B cell (primary cell): ENCODE measurements at places on chromosomes 11 and 22. TPM values are rescaled to one million over a fixed set of nuclear protein-coding genes. Genes with fewer than 3 reads are reported as not detected.

GRCh38 chr11:71425860-71426259, 22.3 kb downstream of the DHCR7 start:
- H3K4me1 ChIP-seq, result peaks cover 21% of the 10 kb centered on the region
- no peaks in the 10 kb centered on the region for H3K27me3 ChIP-seq
- H3K36me3 ChIP-seq, result no peaks in the 10 kb centered on the region

Gene ARHGEF17
- total RNA-seq, result 0.02 and 0.05 TPM in 2 replicates

GRCh38 chr11:1757861-1758610, 5.7 kb downstream of the CTSD start:
- H3K4me1 ChIP-seq, result peaks cover 37% of the 10 kb centered on the region
- no peaks in the 10 kb centered on the region for H3K36me3 ChIP-seq
- DNase-seq, result no peak
- no peaks in the 10 kb centered on the region for H3K27me3 ChIP-seq

- H3K36me3 ChIP-seq, result no peaks in the 10 kb centered on the region
- DNase-seq, result no peak
- no peaks in the 10 kb centered on the region for H3K4me1 ChIP-seq
Measured at GRCh38 chr11:115720602-115721245, 216.5 kb upstream of the CADM1 start.

Gene PVALB
- not detected in 2 replicates for total RNA-seq

Gene EMID1
- total RNA-seq, result not detected in 2 replicates

GRCh38 chr22:41844036-41844435, 11.1 kb downstream of the SREBF2 start:
- H3K27ac ChIP-seq, result peak overlapping the region; percentile 30
- H3K4me3 ChIP-seq, result no peak overlapping the region
- peak; percentile 48 for DNase-seq

DNA sequence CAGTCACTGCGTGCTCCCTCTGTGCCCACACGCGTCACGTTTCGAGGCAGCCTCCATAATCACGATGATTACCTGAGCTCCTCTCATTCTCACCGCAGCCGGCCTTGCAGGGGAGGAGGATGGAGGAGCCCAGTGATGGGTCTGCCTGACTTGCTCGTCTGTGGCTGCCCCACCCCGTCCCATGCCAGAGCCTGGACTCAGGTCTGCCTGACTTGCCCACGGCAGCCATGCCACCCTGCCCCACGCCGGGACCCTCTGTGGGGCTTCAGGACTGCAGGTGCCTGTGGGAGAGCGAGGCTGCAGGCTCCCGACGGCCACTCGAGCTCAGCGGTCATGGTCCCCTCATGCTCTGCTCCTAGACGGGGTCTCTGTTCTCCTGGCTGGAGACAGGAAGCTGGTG, 1025.1 kb downstream of the BRD1 start:
- H3K4me1 ChIP-seq, result no peaks in the 10 kb centered on the region
- no peak for DNase-seq
- no peak overlapping the region for H3K4me3 ChIP-seq
- no peaks in the 10 kb centered on the region for H3K36me3 ChIP-seq
- H3K27me3 ChIP-seq, result no peaks in the 10 kb centered on the region

Gene PLEKHA7
- 8.2 and 10.1 TPM in 2 replicates for total RNA-seq

DNA sequence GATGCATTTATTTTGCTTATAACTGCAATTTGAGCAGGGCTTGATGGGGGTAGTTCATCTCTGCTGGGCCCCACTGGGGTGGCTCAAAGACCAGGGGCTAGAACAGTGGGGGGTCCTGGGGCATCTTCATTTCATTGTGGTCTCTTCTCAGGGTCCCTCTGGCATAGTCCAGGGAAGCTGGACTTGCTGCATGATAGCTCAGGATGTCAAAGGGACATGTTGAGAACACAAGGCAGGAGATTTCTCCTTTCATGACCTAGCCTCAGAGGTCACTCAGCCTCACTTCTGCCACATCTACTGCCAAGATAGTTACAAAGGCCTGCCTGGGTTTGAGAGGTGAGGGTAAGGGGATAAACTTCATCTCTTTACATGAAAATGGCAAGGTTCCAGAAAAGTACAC, 89.5 kb downstream of the CWC15 start:
- H3K4me3 ChIP-seq, result no peak overlapping the region
- no peak for DNase-seq
- no peak overlapping the region for H3K27ac ChIP-seq
- H3K27me3 ChIP-seq, result no peaks in the 10 kb centered on the region

DNA sequence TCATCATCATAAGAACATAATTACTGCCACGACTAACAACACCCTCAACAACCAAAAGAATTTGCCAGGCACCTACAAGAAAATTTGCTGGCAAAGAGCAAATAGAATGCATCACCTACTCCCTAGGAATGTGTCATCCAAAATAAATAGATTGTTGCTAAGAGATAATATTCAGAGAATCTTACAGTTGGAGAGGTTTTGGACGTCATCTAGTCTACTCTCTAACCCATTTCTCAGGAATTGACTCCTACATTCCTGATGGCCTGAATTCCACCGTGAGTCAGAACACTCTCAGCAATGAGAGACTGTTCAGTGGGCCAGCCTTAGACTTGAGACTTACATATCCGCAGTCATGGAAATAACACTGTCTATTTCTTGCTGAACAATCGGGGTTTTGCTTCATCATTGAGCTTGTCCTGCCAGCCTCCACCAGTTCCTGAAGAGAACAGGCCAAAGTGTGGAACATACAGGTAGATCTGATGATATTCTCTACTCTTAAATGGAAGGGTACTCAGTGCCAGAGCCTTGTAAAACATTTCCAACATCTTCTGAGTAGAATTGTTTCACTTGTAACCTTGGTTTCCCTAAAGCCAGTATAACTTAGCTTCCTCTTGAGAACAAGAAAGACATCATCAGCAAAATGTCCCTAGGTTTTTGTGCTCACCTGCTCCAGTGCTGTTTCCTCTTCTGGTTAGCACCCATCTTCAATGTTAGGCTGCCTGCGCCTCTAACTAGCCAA, 8.3 kb downstream of the KIRREL3 start:
- H3K36me3 ChIP-seq, result no peaks in the 10 kb centered on the region
- H3K4me3 ChIP-seq, result no peak overlapping the region
- no peak overlapping the region for H3K27ac ChIP-seq
- no peaks in the 10 kb centered on the region for H3K4me1 ChIP-seq
- no peak for DNase-seq

Gene SIAE
- 3.6 and 5.1 TPM in 2 replicates for total RNA-seq

DNA sequence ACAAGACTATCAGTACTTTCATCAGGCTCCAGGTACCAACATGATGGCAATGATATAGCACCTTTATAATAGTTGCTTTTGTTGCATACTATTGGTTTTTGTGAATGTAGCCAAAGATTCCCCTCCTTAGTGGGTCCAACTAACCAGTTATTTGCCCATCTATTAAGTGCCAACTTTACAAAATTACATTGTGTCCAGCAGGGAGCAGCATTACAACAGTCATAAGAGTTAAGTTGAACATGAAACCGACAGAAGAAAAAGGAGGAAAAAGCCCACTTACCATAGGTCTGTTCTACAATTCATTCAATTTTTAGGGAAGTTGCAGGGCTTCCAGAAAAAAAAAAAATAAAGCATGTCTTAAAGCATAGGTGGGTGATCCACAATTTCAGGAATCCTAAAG, 21.6 kb downstream of the IMMP1L start:
- H3K27me3 ChIP-seq, result no peaks in the 10 kb centered on the region
- H3K4me3 ChIP-seq, result no peak overlapping the region
- no peaks in the 10 kb centered on the region for H3K4me1 ChIP-seq
- peak; percentile 36 for DNase-seq

DNA sequence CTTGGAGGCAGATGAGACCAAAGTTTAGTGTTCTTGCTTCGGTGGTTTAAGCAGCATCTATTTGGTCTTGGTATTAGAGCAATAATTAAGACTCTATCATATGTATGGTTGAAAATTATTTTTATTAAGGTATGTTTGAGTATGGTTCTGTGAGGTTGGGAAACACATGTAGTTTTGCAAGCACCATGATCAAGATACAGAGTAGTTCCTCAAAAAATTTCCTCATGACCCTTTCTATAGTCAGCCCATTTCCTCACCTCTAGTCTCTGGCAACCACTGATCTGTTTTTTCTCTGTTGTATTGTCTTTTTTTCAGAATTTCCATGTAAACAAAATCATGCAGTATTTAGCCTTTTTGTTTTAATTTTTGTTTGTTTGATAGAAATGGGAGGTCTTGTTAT, 18.4 kb downstream of the MTMR3 start:
- no peak overlapping the region for H3K27ac ChIP-seq
- no peaks in the 10 kb centered on the region for H3K36me3 ChIP-seq
- no peak overlapping the region for H3K4me3 ChIP-seq
- no peak for DNase-seq
- H3K27me3 ChIP-seq, result no peaks in the 10 kb centered on the region
- peaks cover 5% of the 10 kb centered on the region for H3K4me1 ChIP-seq

Gene CBX6
- 55.1 and 57.6 TPM in 2 replicates for total RNA-seq

DNA sequence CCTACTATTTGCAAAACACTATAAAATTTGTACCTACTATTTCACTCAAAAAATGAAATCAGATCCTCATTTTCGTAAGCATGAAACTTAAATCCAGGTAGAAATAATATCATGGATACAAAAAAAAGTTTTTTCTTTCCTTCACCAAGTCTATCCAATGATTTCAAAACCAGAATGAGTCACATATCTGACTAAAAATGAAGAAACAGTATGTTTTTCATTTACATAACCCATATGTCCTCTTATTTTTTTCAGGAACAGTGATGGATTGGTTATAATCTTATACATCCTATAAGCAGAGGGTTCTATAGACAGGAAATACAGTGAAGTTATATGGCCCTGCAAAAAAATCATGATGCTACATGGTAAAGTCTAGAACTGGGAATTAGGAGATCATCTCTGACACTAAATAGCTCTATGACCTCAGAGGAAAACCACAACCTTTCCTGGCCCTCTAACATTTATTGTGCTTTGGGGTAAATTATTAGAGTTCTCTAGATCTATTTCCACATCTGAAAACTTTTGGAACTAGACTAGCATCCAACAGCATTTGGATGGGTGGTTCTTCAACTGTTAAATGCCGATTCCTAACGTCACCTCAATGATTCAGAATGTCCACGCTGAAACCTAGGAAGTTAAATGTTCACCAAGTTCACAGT, 10.9 kb downstream of the MTMR2 start:
- H3K4me1 ChIP-seq, result no peaks in the 10 kb centered on the region
- H3K27ac ChIP-seq, result no peak overlapping the region
- no peak for DNase-seq

Gene KLHL35
- 0.39 and 0.59 TPM in 2 replicates for total RNA-seq

GRCh38 chr11:92550411-92550810, 325.8 kb downstream of the FAT3 start:
- no peaks in the 10 kb centered on the region for H3K36me3 ChIP-seq
- no peaks in the 10 kb centered on the region for H3K27me3 ChIP-seq
- no peak overlapping the region for H3K27ac ChIP-seq
- H3K4me3 ChIP-seq, result no peak overlapping the region
- H3K4me1 ChIP-seq, result no peaks in the 10 kb centered on the region

DNA sequence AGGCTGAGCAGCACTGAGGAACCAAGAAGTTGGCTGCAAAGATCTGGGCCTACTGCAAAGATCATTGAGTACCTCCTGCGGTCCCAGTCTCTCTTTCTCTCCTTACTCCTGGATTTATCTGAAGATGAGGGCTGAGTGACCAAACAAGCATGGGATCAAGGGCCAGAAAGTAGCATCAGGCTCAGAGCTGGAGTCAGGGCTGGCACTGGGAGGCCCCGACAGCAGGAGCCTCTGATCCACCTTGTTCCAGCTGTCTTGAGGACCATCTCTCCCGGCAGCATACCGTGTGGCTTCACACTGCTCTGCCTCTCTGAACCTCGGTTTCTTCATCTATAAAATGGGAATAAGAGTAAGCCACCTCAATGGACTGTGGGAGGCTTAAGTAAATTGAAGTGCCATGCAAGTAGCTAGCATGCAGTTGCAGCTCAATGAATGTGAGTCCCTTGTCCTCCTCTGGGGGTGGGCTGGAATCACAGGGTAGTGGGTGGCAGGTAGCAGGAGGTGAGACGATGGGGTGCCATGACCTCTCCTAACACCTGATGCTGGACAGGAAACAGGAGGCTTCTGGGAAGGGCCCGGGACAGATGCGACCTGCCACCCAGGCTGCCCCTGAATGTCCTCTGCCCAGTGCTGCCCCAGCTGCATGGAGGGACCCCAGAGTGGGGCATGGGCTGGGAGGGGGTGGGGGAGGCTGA, 52.5 kb upstream of the PRDM11 start:
- peaks cover 28% of the 10 kb centered on the region for H3K4me1 ChIP-seq
- no peak for DNase-seq
- H3K27me3 ChIP-seq, result peaks cover 10% of the 10 kb centered on the region
- no peaks in the 10 kb centered on the region for H3K36me3 ChIP-seq

Gene TTC28
- total RNA-seq, result 5.2 and 7.3 TPM in 2 replicates

DNA sequence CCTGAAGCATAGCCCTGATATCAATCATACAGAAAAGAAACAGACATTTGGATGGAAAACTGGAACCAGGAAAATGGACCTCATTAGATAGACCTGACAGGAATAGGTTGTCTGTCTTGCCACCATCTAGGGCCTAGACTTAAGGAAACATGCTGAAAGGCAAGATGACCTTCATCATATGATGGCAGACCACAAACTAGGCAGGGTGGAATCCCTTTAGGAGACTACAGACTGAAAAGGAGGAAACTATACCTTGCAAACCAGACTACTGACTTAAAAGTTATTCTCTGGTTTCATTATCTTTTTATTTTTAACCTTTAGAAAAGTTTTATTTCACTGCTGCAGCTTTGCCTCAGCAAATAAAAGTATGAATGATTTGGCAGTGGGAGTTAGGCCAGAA, 20.3 kb downstream of the SBF2 start:
- no peaks in the 10 kb centered on the region for H3K27me3 ChIP-seq
- H3K4me3 ChIP-seq, result no peak overlapping the region
- H3K36me3 ChIP-seq, result no peaks in the 10 kb centered on the region
- DNase-seq, result no peak
- H3K4me1 ChIP-seq, result peaks cover 4% of the 10 kb centered on the region
- H3K27ac ChIP-seq, result no peak overlapping the region

Gene FAM227A
- 0.57 and 1.1 TPM in 2 replicates for total RNA-seq

Gene ADM
- 5.6 and 10.4 TPM in 2 replicates for total RNA-seq

GRCh38 chr11:76839311-76839710, 21.4 kb upstream of the ACER3 start:
- H3K27me3 ChIP-seq, result no peaks in the 10 kb centered on the region
- no peaks in the 10 kb centered on the region for H3K36me3 ChIP-seq
- no peak overlapping the region for H3K4me3 ChIP-seq
- no peak overlapping the region for H3K27ac ChIP-seq
- no peaks in the 10 kb centered on the region for H3K4me1 ChIP-seq
- no peak for DNase-seq

GRCh38 chr22:45208993-45209838, 31.5 kb downstream of the KIAA0930 start:
- peaks cover 44% of the 10 kb centered on the region for H3K36me3 ChIP-seq
- no peak overlapping the region for H3K4me3 ChIP-seq
- no peak overlapping the region for H3K27ac ChIP-seq

GRCh38 chr11:83571302-83571701, 285.1 kb upstream of the CCDC90B start:
- H3K27ac ChIP-seq, result no peak overlapping the region
- no peak for DNase-seq
- no peaks in the 10 kb centered on the region for H3K36me3 ChIP-seq

GRCh38 chr11:117972629-117973502, 13.3 kb upstream of the IL10RA start:
- no peak for DNase-seq
- no peaks in the 10 kb centered on the region for H3K36me3 ChIP-seq
- H3K4me3 ChIP-seq, result no peak overlapping the region
- H3K27me3 ChIP-seq, result no peaks in the 10 kb centered on the region
- no peak overlapping the region for H3K27ac ChIP-seq
- peaks cover 20% of the 10 kb centered on the region for H3K4me1 ChIP-seq

GRCh38 chr22:42427167-42427566, 5.0 kb downstream of the NFAM1 start:
- peaks cover 4% of the 10 kb centered on the region for H3K4me1 ChIP-seq
- H3K36me3 ChIP-seq, result no peaks in the 10 kb centered on the region
- no peak overlapping the region for H3K4me3 ChIP-seq
- peaks cover 76% of the 10 kb centered on the region for H3K27me3 ChIP-seq
- H3K27ac ChIP-seq, result no peak overlapping the region
